Osteocyte (in vitro differentiated cells): ENCODE measurements at places on chromosomes 12 and 14. TPM values are rescaled to one million over a fixed set of nuclear protein-coding genes. Genes with fewer than 3 reads are reported as not detected.

- H3K27ac ChIP-seq: peak overlapping the region; percentile 65
- no peak for DNase-seq
- H3K4me1 ChIP-seq: peaks cover 26% of the 10 kb centered on the region
- H3K4me3 ChIP-seq: no peak overlapping the region
- peaks cover 18% of the 10 kb centered on the region for H3K36me3 ChIP-seq
- no peaks in the 10 kb centered on the region for H3K27me3 ChIP-seq
Observed at GRCh38 chr12:124452576-124453331, 114.7 kb downstream of the NCOR2 start.

DNA sequence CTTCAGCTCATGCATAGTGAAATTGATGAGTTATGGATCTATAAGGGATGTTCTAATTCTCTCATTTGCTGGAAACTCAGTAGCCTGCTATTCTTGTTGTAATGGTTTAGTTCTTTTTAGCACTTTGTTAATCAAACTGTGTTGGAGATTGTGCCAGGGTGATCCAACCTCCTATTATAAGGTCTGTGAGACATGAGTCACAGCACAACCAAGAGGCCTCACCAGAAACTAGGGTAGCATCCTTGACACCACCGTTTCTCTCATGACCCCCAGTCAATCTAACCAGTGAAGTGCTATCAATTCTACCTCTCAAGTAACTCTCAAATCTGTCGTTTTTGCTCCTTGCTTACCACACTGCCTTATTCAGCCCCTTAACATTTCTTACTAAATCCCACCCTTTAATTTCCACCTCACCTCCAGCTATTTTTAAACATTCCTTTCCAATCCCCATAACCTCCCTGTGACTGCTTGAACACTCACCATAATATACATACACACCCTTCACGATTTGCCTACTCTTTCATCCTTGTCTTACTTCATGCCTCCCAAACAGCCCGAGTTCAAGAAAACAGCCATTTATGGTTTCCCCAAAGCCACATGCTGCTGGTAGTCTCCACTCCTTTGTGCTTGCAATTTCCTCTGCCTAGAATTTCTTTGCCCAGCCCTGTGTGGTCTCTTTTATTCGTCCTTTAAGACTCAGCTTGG is 53.9 kb upstream of the NUDT4 start:
- no peaks in the 10 kb centered on the region for H3K36me3 ChIP-seq
- H3K4me1 ChIP-seq: peaks cover 12% of the 10 kb centered on the region
- no peak for DNase-seq
- no peak overlapping the region for H3K4me3 ChIP-seq
- H3K27me3 ChIP-seq: no peaks in the 10 kb centered on the region
- no peak overlapping the region for H3K27ac ChIP-seq

The ASPG gene
- not detected in 2 replicates for total RNA-seq

DNA sequence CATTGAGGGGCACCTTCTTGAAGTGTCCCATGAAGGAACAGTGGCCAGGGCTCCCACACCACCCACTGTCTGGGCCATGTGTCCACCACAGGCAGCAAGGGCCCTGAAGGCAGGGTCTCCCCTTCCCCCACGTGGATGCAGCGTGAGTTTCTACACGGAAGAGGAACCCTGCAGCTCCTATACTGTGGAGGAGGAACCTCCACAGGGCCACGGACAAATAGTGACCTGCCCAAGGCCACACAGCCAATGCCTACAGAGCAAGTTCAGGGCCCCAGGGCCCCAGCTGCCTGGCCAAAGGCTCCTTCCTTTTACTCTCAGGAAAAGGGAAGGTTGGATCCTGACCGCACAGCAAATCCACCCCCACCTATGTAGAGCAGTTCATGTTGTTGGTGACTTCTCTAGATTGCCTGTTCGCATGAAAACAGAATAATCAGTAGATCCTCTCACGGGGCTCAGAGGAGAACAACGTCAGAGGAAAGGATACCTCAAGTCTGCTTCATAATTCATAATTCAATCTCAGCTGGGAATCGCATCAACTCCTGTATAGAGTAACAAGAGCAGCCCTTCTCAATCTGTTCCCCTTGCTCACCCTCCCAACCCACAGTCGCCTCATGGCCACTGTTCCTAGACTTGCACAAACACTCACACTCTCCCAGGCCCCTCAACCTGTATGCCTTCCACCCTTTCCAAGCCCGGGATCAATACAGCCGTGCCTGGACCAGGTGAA is 11.1 kb upstream of the KRT73 start:
- peak; percentile 54 for DNase-seq
- no peak overlapping the region for H3K27ac ChIP-seq
- H3K4me1 ChIP-seq: no peaks in the 10 kb centered on the region
- no peaks in the 10 kb centered on the region for H3K36me3 ChIP-seq
- H3K27me3 ChIP-seq: peaks cover 68% of the 10 kb centered on the region
- no peak overlapping the region for H3K4me3 ChIP-seq

The GALNT4 gene
- total RNA-seq: 3.8 and 4.5 TPM in 2 replicates

- H3K27me3 ChIP-seq: no peaks in the 10 kb centered on the region
- peaks cover 33% of the 10 kb centered on the region for H3K4me1 ChIP-seq
- peak overlapping the region; percentile 66 for H3K27ac ChIP-seq
- H3K4me3 ChIP-seq: no peak overlapping the region
- peaks cover 29% of the 10 kb centered on the region for H3K36me3 ChIP-seq
Observed at GRCh38 chr12:64691795-64692583, 67.2 kb downstream of the GNS start.

DNA sequence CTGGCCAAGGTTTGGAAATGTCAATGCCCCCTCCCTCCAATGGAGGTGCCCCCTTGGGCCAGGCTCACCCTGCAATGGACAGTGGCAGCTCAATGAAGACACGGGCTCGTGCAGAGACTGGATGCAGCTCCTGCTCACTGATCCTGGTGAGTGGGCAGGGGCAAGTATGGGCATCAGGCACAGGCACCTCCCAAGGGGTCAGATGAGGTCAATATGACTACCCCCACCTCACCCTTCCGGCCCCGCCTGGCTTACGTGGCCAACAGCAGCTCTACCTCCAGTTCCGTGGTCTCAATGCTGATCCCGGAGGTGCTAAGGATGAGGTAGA is 13.6 kb downstream of the ITGA7 start:
- no peak overlapping the region for H3K27ac ChIP-seq
- no peaks in the 10 kb centered on the region for H3K4me1 ChIP-seq
- H3K36me3 ChIP-seq: no peaks in the 10 kb centered on the region

DNA sequence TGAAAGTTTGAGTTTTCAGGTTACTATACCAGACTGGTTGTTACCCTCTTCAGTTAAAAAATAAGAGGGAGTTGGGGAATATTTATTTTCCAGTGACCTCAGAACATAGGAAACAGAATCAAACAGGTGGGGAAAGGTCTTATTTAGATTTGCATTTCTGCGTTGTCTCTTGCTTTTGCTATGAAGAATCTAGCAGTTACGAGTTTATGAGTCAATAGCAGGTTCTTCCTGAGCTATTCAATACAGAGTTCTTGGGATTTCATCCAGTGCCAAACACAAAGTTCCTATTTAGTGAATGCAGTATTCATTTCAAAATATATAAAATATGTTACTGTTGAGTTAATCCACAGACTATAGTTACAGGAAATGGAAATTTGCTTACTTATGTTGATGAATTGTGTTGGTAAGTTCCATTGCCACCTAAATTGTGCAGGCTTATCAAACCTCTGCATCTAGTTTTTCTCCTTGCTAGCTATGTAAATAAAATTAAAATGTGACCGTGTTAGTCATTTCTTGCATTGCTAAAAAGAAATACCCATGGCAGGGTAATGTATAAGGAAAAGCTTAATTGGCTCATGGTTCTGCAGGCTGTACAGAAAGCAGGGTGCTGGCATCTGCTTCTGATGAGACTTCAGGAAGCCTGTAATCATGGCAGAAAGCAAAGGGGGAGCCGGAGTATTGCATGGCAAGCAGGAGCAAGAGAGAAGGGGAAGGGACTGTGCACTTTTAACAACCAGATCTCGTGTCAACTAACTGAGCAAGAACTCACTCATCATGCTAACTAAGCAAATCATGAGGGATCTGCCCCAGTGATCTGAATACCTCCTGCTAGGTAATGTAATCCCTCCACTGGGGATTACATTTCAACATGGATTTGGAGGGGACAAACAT is 110.2 kb downstream of the KTN1 start:
- H3K4me1 ChIP-seq: no peaks in the 10 kb centered on the region
- H3K27ac ChIP-seq: no peak overlapping the region
- no peak for DNase-seq
- no peaks in the 10 kb centered on the region for H3K27me3 ChIP-seq
- H3K4me3 ChIP-seq: no peak overlapping the region

GRCh38 chr14:50357124-50357523 is 39.6 kb downstream of the CDKL1 start:
- H3K27me3 ChIP-seq: no peaks in the 10 kb centered on the region
- H3K4me1 ChIP-seq: peaks cover 21% of the 10 kb centered on the region
- no peak overlapping the region for H3K27ac ChIP-seq
- H3K36me3 ChIP-seq: peaks cover 10% of the 10 kb centered on the region
- no peak for DNase-seq

The TMPRSS12 gene
- not detected in 2 replicates for total RNA-seq

DNA sequence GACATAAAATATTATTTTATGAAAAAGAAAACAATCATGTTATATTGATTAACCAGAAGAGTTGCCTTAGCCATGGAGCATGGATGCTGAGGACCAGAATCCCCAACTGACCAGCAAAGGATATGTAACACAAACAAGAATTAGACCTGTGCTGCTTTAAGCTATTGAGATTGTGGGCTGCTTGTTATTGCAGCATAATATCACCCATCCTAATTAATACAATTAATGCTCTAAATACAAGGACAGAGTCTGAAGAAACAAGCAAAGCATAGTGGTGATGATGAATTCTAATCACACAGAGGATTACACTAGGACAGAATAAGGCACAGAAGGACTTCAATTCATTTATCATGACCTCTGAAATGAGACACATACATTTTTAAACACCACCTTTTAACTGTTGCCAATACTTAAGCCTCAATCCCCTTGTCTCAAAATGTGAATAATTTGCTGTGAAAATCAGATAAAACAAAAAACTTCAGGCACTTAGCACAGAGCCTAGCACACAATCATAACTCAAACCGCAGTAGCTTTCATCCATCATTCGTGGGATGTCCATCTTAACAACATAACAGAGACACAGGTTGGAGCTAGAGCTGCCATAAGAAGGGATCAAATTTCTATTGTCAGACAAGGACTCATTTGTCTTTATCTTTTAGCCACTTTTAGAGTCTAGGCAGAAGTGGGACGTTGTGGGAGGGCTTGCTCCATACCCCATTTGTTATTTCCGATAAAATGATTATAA is 449.6 kb upstream of the DCN start:
- no peaks in the 10 kb centered on the region for H3K4me1 ChIP-seq
- H3K27me3 ChIP-seq: peaks cover 3% of the 10 kb centered on the region
- no peak overlapping the region for H3K4me3 ChIP-seq
- H3K27ac ChIP-seq: no peak overlapping the region
- no peak for DNase-seq

DNA sequence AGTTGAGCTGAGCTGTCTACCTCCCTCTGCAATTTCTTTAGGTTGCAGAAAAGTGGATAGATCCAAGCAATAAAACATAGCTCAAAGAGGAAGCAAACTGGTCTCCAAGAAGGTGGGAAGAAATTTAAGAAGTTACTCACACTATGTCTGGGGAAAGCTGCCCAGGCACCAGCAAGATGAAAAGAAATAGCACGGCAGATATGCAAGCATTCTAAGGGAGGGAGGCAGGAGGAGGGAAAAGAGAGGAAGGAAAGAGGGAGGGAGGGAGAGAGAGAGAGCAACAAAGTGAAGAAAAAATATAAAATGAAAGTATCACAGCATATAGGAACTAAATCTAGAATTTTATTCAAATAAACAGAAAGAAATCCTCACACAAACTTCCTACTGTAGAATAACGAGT is 240.7 kb downstream of the APAF1 start:
- H3K4me3 ChIP-seq: no peak overlapping the region
- H3K27ac ChIP-seq: no peak overlapping the region
- DNase-seq: no peak
- H3K4me1 ChIP-seq: no peaks in the 10 kb centered on the region
- no peaks in the 10 kb centered on the region for H3K36me3 ChIP-seq

DNA sequence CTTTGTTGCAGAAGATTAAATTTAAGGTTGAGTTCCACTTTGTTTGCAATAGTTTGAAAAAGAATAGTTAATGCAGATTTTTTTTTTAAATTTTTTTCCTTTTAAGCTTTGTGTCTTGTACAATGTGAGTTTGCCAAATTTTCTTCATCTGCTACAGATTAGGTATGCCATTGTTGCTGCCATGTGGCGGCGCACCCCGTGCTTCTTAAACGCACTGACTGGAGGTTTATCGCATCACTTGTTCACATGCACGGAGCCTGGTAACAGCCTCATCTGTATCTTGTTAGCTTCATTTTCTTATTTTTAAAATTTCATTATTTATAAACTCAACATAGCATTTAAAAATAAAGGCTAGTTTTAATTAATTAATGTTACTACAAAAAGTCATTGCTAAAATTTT is 43.5 kb downstream of the ETNK1 start:
- peaks cover 26% of the 10 kb centered on the region for H3K36me3 ChIP-seq
- no peak for DNase-seq
- H3K4me3 ChIP-seq: no peak overlapping the region
- H3K4me1 ChIP-seq: peaks cover 25% of the 10 kb centered on the region

DNA sequence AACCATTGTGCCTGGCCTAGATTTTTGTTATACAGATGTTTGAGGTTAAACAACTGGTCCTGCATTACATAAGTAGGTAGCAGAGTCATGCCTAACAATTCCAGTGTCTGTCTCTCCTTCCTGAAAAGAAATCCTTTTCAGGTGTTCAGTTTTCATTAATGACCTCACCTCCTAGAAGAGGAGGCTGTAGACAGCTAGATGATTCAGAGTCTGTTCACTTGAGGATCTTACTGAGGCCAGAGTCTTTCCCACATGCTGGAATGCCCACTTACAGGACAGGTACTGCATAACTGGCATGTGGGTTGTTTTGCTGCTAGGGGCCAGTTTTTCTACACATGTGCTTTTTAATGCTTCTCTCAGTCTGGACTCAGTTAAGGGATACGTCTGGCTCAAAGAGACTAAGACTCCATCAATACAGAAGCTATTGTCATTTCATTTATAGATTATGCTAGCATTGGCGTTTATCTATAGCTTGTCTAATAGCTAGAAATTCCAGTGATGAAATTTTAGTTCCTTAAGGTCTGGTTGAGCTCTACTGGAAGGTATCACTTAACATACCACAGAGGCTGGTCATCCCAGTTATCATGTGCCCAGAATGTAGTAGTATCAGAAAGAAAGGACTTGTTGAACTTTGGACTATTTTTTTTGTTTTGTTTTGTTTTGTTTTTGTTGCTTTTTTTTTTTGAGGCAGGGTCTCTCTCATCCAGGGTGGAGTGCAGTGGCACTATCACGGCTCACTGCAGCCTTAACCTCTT is 206.4 kb downstream of the ERC1 start:
- peaks cover under 1% of the 10 kb centered on the region for H3K4me1 ChIP-seq
- no peak overlapping the region for H3K4me3 ChIP-seq
- H3K27ac ChIP-seq: no peak overlapping the region

DNA sequence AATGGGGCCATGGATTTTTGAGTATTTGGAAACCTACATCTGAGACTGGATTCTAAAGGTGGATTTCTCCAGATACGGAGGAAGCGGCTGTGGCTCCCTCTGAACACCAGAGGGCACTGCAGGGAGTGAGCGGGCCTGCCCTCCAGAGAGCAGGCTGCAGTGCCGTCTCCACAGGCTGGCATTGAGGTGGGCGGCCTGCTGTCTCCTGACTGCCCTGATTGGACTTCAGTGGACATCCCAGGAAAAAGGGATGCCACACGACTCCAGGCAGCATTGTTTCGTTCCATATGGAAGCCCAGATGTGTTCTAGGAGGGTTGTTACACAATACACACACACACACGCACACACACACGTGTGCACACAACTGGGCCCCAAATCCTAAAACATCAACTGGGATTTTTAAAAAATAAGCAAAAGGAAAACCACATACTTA is 20.9 kb upstream of the ANO2 start:
- H3K27ac ChIP-seq: no peak overlapping the region
- H3K4me3 ChIP-seq: no peak overlapping the region
- peaks cover 36% of the 10 kb centered on the region for H3K27me3 ChIP-seq
- peaks cover 21% of the 10 kb centered on the region for H3K4me1 ChIP-seq
- DNase-seq: no peak
